Daoy (cell line): ENCODE measurements at places on chromosomes 7 and 10. TPM values are rescaled to one million over a fixed set of nuclear protein-coding genes. Genes with fewer than 3 reads are reported as not detected.

- DNase-seq: no peak
Observed at GRCh38 chr10:117532003-117532385, 10.6 kb upstream of the EMX2 start.

DNA sequence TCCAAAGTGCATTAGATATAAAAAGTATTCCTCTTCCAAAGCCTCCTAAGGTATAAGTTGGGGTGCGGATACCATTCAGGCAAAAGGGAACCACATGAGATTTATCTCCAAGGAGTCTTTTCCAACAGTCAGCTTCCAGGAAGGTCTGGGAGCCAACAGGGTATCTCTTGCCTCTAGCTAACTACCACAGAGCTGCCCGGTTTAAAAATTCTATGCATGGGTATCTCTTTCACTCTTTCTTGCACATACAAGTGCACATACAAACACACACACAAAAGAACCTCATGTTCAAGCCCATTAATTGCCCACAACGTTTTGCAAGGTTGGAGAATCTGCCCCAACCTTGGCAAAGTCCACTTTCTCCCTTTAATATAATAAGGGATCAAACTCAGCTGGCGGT lies 80.7 kb downstream of the CDK6 start:
- DNase-seq: no peak

DNA sequence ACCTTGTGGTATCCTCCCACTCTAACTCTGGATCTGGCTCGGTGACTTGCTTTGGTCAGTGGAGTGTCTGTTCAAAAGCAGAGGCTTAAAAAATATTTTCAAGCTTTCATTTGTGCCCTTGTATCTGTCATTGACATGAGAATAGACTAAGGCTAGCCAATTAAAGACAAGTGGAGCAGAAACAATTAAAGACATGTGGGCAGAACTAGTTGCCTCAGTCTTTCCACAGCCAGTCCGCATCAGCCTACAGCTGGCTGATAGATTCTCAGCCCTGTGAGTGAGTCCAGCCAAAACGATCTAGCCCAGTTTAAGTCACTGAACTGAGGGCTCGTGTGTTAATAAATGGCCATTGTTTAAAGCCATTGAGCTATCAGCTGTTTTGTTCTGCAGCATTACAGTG lies 185.2 kb upstream of the DGKB start:
- DNase-seq: no peak

- no peak for DNase-seq
Observed at GRCh38 chr10:131046194-131046593, 265.3 kb downstream of the TCERG1L start.

- DNase-seq: no peak
Observed at GRCh38 chr10:132844069-132844809, 58.3 kb upstream of the NKX6-2 start.

DNA sequence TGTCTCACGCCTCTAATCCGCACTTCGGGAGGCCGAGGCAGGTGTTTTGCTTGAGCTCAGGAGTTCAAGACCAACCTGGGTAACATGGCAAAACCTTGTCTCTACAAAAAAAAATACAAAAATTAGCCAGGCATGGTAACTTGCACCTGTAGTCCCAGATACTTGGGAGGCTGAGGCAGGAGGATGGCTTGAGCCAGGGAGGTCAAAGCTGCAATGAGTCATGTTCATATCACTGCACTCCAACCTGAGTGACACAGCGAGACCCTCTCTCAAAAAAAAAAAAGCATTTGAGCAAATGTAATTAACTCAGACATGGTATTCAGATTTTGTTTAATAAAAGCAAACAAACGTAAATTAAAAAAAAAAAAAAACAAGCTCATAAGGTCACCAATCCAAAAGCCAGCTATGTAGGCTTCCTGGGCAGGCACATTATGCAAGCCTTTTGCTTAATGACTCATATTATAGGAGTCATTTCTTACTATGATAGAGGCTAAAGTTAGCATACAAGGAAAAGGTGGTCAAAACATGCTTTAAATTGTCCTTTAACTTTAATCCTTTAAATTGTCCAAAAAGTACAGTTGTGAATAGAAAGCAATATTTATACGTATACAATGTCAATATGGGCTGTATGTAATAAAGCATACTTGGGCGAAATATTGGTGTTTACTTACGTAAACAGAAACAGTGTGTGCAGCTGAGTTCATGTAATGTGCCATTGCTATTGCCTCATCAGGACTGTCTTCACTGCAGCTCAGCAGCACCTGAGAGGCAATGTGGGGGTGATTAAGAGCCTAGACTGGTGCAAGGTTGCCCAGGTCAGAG lies 13.0 kb downstream of the AKR1D1 start:
- no peak for DNase-seq

- DNase-seq: no peak
Observed at GRCh38 chr7:16933296-16934279, 51.8 kb upstream of the AGR3 start.

GRCh38 chr7:37320848-37321468 lies 127.7 kb downstream of the ELMO1 start:
- DNase-seq: peak; percentile 66

DNA sequence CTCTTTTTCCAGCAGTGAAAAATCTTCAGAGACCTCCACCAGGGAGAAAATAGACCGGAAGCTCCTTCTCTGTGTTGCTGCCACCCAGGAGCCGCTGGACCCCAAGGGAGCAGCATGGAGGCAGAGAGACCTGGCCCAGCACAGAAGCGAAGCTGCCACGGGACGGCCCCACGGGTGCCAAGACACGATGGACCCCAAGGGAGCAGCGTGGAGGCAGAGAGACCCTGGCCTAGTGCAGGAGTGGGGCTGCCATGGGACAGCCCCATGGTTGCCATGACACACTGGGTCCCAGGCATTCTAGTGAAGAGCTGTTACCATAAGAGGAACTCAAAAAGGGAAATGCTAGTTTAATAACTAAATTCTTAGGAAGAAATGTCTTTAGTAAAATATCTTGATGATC lies 186.3 kb downstream of the PTPRN2 start:
- DNase-seq: no peak

GRCh38 chr7:104848138-104848990 lies 165.6 kb upstream of the KMT2E start:
- peak; percentile 73 for DNase-seq

DNA sequence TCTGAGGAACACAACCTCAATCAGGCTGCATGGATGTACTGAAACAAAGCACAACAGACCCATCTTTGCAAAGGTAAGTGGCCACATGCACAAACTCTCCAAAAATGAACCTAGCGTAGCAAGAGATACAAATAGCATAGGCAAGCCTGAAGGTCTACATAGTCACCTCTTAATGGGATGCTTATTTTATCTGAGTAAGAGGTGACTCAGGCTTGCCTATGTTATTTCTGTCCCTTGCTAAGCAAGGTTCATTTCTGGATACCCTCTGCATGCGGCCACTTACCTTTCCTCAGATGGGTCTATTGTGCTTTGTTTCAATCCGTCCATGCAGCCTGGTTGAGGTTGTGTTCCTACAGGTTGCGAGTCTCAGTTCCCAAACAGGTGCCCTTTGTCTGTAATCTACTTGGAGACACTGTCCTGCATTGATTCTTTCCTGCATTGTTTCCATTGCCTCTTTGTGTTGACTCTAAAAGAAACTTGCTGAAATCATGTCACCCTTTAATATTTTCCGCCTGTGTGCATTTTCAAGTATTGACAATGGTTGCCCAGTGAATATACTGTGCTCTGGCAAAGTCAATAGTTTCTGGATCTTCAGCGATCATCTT lies 291.8 kb upstream of the LYZL1 start:
- DNase-seq: peak; percentile 41

GRCh38 chr10:62873866-62874265 lies 57.7 kb upstream of the EGR2 start:
- DNase-seq: no peak

DNA sequence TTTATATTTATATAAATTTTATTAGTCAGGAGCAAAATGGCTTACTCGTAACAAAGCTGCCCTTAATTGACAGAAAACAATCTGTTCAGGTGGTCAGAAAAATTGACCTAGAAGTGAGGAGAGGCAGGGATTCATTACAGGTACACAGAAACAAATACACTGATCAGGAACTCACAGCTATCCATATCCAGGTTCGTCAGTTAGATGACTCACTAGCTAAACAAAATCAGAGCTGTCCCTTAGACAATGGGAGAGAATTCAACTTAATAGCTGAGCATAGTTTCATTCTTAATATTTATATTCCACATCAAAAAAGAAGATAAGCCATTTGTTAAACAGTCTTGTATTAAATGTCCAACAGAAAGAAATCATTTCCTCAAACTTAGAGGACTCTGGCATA lies 41.7 kb downstream of the HYCC1 start:
- DNase-seq: no peak

DNA sequence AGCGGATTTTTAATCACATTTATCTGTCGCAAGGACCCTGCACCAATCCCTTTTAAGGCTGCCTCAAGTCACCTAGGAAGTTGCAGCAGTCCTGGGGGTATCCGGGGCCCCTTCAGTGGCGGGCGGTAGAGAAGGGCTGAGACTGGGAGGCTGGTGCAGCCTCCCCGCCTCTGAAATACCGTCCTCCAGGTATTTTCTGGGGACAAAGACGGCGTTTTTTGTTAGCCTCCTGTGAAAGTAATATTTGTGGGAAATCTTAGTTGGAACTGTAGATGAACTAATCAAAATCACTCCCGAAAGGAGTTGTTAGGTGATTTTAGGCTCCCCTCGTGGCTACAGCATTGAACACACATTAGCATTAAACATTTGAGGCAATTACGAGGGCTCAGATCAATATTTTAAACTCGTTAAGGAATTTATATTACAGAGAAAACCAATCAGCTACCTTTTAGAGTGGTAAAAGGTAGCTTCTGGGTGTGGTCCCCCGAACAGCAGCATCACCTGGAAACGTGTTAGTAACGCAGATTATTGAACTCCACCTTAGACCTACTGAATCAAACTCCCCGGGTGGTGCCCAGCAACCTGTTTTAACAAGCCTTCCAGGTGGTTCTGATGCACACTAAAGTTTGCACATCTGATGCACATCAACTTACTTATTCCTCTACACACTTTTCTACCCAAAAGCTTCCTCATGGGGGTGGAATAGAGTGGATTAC lies 530 bp upstream of the ANXA7 start:
- DNase-seq: no peak

GRCh38 chr7:477626-478220 lies 41.9 kb downstream of the PDGFA start:
- no peak for DNase-seq

- no peak for DNase-seq
Observed at GRCh38 chr7:132491391-132491945, 84.8 kb downstream of the PLXNA4 start.

GRCh38 chr7:151708610-151709009 lies 168.3 kb downstream of the PRKAG2 start:
- DNase-seq: no peak

GRCh38 chr10:28875549-28876081 lies 198.3 kb downstream of the BAMBI start:
- DNase-seq: peak; percentile 38

GRCh38 chr10:22379059-22379458 lies 33.8 kb downstream of the SPAG6 start:
- DNase-seq: no peak

DNA sequence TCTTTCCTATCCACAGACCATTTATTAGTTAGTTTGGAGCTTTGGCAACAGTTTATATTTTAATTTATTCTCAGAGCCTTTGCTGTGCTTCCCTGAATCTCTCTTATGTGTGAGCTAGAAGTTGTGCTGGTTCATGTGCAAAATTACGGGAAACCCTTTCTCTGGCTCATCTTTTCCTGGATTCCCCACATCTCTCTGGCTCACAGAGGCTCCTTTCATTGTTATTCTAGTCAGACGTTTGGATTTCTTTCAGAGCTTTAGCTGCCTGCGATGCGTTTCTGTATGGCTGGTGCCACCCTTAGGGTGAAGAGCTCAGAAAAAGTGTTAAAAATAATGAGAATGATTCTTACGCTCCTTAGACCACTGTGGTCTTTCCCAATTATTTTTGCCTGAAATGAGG lies 53.3 kb downstream of the TPST1 start:
- DNase-seq: no peak

DNA sequence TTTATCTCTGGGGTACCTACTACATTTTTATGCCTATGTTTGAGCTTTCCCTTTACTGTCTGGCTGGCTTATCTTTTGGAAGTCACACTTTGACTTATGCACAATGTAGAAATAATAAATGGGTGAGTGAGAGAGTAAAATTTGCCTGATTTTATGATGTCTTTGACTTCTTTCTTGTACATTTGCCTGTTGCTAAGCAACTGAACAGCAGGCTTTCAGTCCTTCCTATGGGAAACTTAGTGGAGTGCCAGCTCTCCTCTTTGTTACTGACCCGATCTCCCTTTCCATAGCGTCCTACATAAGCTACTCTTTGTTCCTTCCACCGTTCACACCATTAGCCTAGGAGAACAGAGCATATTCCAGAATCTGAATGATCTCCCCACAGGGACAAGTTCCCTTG lies 4.2 kb downstream of the TAS2R60 start:
- DNase-seq: no peak

The NKX2-3 gene
- 0.17 TPM in 1 of 2 replicates, not detected in the other for total RNA-seq

The ASNS gene
- 30.8 and 33.3 TPM in 2 replicates for total RNA-seq

The VENTX gene
- total RNA-seq: not detected in 2 replicates

The CTAGE15 gene
- total RNA-seq: 0.65 TPM in 1 of 2 replicates, not detected in the other

The MYOZ1 gene
- total RNA-seq: not detected in 2 replicates

The NUTM2D gene
- total RNA-seq: 0.86 and 1.6 TPM in 2 replicates

The GPRIN2 gene
- total RNA-seq: 0.23 TPM in 1 of 2 replicates, not detected in the other

The MTG1 gene
- total RNA-seq: 35.8 and 51.0 TPM in 2 replicates

The SERPINE1 gene
- 674 and 845 TPM in 2 replicates for total RNA-seq

The DLX6 gene
- total RNA-seq: 1.8 and 3.7 TPM in 2 replicates
